ENCODE measurements at places on chromosomes 7 and 10.
A peak's percentile ranks its signal among the peaks of the same experiment; 100 is the strongest.

GRCh38 chr7:100483722-100484672 lies at the start of gene NYAP1:
NYAP1 (plus strand) TSS chr7:100483927; CDS start chr7:100485312, 1,385 bp downstream.
- peak; percentile 34 for DNase-seq

DNA sequence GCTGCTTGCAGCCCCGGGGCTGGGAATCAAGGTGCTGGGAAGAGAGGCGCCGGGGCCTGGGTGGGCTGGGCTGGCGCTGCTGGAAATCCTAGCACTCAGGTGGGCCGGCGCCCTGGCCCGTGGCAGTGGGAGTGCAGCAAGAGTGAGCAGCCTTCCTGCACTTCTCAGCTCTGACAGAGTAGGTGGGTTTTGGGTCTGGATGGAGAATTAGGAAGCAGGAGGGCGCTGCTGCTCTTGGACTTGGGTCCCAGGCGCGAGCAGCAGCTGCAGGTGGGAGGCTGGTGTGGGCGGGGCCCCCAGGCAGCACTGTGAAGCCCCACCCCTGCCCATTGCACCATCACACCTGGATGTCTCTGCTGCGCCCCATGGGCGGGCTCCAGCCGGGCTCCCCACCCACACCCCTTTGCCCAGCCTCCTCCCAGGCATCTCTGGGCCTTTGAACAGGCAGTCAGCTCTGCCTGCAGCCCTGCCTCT lies 6.0 kb downstream of the BRI3 start:
- DNase-seq = no peak

- no peak for DNase-seq
Observed at GRCh38 chr10:24622781-24623301, 100.8 kb downstream of the ARHGAP21 start.

DNA sequence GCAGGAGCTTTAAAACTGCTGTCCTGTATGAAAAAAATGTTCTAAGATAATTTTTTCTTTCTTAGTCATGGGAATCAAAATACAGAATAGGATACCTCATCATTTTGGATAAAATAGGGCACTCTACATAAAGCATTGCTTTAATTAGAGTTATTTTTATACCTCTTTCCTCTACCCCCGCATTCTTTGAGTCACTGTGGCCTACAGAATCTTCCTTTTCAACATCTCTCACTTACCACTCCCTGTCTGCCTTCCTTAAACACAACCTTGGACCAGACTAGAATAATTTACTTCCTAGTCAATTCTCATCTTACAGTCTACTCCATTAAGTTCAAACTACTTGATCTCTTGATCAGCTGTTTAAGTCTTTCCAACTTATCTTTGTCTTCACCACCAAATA lies 462.3 kb downstream of the PHTF2 start:
- no peak for DNase-seq

GRCh38 chr10:70258216-70258615 lies 25.0 kb upstream of the PPA1 start:
- no peak for DNase-seq

DNA sequence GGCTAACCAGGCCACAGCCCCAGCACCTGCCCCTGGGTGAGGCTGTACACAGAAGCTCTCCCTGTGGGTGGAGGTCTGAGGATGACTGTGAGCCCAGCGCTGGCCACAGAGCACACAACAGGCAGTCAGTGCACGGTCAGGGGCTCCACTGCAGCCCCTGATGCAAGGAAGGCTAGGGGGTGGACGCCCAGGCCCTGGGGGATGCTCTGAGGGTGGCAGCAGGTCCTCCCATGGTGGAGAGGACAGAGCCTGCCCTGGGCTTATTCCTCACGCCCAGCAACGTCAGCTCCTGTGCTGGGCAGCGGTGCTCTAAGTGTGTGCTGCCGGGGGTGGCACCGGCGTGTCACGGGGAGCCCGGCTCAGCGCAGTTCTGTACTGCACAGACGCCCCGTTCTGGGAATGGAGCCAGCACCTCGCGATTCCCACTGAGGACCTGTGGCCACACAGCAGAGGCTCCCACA lies 223.2 kb downstream of the MAD1L1 start:
- DNase-seq = no peak

GRCh38 chr7:39633563-39634477 lies 10.4 kb downstream of the RALA start:
- DNase-seq = no peak

DNA sequence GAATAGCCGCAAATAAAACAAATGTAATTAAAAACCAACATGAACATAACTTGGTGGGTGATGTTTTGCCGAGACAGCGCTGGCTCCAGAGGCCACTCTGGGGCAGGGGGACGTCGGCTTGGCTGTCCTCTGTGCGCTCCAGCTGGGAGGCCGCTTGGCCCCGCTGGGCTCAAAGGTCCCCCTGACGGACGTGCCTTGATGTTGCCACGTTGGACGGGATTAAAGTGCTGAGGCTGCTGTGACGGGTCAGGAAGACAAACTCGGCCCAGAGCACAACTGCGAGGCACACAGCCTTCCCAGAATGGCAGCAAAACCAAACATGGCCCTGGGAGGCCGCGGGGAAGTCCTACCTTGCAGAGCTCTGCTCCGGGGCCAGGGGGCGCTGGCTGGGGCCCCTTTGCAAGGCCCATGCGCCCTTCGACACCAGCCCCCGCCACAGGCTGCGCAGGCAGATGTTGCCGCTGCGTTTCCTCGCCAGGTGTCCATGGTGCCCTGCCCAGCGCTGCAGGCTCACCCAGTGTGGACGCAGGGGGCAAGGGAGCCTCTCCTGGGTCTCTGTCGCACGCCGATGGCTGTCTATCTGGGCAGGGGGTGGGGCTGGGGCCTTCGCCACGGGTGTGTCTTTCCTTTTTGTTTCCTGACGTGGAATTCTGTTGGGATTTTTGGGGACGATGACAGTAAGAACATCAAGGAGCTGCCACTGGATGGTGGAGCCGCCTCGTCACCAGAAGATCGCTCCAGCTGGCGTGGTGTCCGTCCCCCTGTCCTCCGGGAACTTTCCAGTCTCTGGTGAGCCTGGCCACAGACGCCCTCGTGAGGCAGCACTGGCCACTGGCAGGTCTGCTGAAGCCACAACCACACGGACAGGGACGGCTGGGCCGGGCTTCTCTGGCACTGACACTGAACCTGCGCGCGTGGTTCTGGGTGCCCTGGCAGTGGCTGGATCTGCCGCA lies 99.6 kb upstream of the DIP2C start:
- peak; percentile 47 for DNase-seq

DNA sequence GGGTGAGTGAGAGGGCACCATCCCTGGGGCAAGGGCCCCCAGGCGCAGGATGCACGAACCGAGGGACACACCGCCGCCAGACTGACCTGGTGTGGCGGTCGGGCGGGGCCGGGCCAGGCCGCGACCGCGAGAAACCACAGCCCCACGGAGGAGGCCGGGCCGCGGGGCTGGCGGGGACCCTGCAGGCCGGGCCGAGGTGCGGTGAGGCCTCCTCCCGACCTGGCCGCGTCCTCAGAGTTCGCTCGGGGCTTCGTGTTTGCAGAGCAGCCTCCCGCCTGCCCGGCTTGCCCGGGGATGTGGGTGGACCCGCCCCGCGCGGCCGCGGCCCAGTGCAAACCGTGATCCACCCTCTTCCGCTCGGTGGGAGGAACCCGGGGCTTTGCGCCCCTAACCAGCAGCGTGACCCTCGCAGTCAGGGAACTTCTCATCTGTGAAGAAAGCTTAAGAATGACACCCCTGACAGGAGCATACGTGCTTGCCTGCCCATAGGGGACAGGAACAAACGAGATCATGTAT lies 20.6 kb upstream of the HOXA13 start:
- DNase-seq = no peak

GRCh38 chr10:97713826-97714400 lies 383 bp downstream of the MARVELD1 start:
- DNase-seq = peak; percentile 53

DNA sequence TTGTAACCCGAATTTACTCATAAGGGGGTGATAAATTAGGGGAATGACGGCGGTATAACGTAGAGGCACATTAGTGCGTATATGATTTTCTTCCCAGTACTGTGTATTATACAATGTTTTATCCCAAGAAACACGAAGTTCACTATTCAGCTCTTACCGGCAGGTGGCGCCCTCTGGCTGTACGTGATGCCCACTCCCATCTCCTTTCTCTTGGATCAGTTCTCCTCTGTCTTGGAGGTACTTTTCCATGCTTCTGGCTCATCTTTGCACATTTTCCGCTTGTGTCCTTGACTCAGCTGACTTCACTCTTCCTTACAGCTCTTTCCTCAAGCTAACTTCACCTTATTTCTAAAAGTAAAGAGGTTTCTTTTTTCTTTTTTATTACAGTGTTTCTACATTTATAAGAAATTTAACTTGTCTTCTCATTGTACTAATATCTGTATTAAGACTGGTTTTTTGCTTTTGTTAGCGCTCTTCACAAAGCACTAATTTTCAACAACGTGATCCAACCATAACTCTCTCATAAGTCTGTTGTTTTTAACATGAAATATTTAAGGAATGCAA lies 21.3 kb downstream of the TMEM176B start:
- peak; percentile 56 for DNase-seq

DNA sequence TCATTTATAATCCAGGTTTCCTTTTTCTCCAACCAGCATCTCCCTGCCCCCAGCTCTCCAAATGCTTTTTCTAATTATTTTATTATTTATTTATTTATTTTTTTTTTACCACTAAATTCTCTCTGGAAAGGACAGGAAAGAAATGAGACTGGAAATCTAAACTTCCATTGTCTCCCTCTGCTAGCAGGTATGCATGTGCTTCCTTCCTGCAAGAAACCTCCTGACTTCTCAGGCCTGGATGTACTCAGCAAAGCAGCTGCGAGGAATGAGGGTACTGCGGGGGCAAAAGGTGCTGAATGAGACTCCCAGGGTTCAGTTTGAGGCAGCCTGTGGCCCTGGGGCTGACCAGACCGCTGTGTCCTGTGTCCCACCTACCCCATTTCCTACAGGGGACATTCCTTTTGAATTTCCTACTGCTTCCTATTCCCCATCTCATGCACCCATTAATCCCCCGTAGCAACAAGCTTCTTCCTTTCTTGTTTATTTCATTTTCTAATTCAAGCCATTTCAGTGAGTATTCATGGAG lies 324.6 kb upstream of the IGFBP3 start:
- no peak for DNase-seq

DNA sequence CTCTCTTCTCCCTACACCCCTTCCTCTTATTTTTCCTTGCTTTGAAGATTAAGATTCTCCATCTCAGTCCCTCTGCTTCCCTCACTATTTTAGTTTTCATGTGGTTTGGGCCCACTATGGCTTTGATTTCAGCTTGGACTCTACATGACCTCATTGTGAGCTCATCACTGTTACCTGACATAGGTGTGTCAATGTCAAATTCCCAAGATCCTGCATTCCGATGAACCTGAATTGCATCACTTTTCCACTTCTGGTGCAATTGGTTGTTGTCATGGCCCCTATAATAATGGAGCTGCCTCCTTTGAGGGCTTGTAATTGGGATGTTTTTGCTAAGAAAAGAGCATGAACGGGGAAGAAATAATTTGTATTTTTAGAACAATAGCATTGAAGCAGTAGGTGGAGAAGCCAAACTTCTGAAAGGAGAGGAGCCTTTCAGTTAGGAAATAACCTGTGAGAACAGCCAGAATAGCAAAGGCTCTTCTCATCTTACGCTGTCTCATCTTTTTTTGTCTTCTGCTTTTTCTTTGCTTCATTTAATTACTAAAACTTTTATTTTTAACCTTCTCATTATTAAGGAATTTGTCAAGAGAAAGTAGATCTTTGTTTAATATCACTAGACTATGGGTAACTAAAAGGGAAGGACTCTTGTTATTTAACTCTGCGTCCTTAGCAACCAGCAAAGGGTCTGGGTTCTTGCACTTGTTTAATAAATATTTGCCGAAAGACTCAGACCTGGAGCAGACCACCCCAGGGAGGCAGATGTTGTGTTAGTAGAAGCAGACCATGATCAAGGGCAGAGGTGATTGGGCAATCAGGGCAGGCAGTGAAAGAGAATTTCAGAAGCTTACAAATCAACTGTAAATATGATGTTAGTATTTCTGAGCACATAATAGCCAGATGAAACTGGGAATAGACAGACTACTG lies 95.4 kb downstream of the TES start:
- no peak for DNase-seq

- DNase-seq = no peak
Observed at GRCh38 chr10:73865107-73865458, 9.3 kb downstream of the CAMK2G start.

DNA sequence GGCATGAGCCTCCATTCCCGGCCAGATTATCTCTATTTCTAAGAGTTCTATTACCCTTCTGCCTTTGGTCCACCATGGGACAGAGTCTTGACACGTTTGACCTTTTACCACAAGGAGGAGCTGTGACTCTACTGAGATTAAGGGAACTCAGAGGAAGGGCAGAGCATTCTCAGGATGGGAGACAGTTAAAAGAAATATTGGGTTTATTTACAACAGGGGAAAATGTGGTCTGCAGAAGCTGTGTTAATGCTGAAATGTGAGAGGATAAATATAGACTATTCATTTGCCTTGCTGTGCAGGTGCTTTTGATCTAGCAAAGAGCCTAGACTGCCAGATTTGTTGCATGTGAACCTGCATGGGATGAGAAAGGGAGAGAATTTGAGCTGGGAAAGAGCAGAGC lies 45.8 kb upstream of the PRSS58 start:
- DNase-seq = no peak

DNA sequence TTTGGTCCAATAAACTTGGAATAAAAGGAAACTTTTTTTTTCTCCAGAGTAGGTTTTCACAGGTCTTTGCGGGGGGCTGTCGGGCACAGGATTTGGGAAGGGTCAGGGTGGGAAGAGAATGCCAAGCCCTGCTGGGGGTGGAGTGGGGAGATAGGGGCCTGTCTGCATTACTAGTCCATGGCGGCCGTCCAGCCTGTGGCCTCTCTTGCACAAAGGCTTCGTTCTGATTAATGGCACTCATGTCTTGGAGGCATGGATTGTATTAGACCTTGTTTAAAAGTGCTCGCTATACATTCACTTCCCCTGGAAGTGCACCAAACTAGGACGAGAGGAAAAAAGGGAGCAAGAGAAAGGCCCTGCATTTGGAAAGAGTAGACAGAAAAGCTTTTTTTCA lies 37.2 kb downstream of the LRMDA start:
- no peak for DNase-seq

DNA sequence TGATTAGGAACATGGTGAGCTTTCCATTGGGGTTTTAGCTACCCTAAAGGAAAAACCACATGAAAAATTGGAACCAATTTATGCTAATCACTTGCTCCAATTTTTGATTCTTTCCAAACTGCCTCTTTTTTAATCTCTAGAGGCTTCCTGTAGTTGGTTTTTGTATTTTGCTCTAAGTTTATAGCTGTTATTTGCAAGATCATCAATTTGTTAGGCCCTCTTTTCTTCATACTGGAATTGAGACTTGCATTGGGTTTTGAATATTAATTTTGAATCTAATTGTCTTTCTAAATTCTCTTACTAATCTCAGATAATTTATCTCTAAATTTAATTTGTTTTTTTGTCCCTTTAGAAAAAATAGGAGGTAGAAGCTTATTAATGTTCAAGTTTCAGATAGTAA lies 713.3 kb downstream of the REEP3 start:
- no peak for DNase-seq

DNA sequence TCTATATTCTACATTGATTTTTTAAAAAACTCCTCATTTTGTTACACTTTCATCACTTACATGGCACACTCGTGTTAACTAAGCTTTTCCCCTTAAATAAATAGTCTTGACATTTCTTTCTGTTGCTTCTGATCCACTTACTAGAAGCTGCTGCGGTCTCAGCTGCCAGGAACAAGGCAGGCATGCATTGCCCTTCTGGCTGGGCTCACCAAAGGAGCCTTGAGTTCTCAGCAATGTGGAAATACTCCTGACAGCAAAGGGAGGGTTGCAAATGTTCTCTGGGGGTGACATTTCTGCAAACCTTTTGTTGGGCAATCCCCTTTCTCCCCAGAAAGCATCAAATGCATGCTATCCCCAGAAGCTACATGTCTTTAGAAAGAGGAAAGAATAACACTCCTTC lies 350.1 kb downstream of the PRPF18 start:
- no peak for DNase-seq
